ENCODE measurements at places on chromosomes 6 and 20.

DNA sequence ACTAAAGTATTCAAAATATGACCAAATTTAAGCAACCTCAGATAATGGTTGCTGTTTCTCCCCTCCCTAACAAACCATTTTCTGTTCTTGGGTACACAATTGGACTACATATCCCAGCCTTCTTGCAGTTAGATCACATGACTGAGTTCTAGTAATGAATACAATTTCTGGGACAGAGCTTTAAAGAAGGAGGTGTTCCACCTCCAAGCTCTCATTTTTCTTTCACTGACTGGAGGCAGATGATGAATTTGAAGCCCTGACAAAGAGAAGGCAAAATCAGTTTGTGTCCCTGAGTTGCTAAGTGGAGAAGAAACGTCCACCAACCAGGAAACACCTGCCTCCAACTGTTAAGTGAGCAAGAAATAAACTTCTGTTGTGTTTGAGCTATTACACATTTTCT is 117.2 kb downstream of the LCA5 start:
- no peak for DNase-seq

- no peak for DNase-seq
Measured at GRCh38 chr6:113149511-113149910, 707.6 kb upstream of the MARCKS start.

DNA sequence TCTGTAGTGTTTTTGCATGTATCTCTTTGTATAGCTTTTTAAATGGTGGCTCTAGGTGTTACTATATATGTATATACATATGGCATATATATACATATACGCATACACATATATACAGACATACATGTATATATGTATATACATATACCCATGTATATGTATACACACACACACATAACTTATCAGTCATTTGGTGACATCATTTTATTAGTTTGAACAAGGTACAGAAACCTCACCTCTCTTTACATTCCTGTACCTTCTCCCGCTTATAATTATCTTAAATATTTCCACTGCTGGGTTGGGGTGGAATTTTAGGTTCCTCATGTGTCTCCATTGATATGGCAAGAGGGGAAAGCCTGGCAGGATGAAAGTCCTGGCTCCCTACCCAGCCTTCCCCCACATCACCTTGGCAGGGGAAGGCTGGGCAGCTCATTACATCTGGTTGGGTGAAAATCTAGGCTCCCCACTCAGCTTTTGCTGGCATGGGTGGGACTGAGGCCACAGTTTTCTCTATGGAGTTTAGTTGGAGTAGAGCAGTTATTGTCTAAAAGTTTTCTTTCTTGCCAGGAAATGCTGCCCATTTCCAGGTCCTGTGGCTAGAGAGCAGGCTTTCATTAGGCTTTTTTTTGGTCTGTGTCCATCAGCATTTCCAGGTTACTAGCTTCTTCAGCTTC is 7.6 kb downstream of the GLO1 start:
- no peak for DNase-seq

- DNase-seq: no peak
Measured at GRCh38 chr20:24277196-24277595, 192.2 kb upstream of the SYNDIG1 start.

DNA sequence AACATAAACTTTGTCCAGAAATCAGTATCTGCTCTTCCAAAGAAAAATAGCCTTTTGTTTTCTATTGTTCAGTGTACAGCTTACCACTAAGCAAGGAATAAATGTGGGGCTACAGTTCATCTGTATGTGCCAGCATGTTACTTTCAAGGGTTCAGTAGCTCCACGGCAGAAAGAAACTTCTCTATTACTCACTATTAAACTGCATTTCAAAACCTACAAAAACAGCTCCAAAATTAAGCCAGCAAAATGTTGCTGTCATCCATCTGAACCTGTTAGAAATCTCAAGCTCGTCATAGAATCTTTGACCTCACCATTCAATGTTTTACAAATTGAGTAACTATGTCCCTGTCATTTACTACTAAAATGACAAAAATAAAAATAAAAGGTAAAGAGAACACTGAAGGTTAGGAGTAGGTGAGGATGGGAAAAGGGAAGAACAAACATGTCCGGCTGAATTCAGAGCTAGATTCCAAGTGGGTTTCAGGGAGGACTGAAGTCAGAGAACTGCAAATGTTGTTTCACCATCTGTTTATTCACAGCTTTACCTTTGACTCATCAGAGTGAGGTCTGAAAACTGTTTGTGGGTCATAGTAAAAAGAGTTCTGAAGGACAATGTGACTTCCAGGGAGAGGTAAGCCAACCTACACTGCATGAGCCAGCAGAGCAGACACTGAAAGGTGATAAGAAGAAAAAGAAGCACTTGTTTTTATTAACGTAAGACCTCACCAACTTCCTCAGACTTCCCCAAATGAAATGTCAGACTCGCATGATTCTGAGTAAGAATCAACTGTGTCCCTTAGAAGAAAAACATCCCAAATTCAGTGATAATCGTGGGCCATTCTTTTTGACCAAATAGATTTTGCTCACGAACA is 62.0 kb downstream of the ATXN1 start:
- no peak for DNase-seq

DNA sequence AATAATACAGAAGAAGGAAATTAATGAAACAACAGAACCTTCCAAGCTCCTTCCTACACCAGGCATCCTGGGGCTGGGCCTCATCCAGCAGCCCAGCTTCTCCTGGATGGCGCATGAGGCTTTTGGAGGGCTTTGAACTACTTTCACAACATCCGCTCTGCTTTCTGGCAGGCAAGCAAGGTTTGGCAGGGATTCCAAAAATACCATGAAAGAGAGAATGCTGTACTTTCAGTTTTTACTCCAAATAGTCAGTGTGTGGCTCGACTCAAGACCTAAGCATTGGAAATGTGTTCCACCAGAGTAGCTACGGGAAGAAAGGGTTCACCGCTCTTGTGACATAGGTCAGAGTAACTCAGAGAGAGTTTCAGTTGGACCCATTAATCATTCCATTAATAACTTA is 125.4 kb downstream of the OPRM1 start:
- no peak for DNase-seq

DNA sequence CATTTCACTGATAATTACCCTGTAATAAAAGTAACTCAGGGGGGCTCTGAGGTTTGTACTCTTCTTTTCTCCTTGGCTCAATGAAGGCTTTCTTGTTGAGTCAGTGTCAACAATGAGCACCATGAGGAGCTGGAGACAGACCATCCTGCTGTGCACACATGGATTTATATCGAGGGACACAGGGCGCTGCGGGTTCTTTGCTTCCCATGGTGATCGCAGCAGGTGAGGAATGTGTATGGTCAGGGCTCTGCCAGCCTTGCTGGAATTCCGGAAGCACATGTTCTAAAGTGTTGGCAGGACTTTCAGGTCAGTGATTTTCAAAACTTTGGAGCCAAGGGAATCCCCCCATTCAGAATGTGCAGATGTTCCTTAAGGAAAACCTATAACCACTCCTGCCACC is 27.1 kb downstream of the SMOC2 start:
- no peak for DNase-seq

DNA sequence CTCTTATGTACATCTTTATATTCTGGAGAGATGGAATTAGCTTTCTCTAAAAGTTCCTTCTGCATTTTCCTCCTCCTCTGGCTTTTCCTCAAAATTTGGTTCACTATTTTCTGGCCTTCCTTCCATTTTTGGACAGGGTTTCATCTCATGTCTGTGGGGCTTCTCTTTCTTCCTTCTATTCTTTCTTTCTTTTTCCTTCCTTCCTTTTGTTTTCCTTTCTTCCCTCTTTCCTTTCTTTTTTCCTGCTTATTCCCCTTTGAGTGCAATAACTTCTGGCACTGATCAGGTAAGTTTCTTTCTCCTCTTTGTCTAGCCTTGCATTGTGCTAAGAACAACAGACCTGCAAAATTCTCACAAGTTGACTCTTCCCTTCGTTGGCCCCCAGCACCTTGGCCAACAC is 5.5 kb upstream of the ATRN start:
- no peak for DNase-seq

GRCh38 chr6:156068881-156069280 is 613.2 kb upstream of the NOX3 start:
- DNase-seq: no peak

DNA sequence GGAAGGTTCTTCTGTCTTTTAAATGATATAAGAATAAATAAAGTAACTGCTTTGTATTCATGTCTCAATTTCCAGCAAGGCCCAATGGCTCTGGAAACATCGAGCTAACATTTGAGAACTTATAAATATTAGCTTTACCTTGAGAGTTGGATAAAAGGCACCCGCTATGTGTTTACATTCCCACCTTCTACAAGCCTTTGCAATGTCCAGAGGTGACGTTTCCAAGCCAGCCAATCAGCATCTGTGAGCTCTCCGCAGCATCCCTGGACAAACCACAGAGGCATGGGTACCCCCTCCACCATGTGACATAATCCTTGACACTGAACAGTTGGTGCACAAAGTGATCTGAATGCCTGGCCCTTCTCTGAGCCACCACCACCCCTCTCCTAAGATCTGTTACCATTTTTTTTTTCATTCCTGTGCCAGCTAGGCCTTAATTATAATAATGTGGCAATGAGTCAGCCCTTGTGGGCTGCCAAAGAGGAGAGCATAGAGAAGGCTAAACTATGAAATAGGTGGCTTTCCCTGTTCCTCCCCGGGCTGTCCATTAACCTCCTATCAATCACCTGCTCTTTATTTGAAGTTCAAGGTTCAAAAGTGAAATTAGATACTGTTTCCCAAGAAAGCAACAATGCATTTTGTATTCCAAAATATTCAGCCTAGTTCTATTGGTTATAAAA is 4.1 kb downstream of the CBLN4 start:
- DNase-seq: no peak

DNA sequence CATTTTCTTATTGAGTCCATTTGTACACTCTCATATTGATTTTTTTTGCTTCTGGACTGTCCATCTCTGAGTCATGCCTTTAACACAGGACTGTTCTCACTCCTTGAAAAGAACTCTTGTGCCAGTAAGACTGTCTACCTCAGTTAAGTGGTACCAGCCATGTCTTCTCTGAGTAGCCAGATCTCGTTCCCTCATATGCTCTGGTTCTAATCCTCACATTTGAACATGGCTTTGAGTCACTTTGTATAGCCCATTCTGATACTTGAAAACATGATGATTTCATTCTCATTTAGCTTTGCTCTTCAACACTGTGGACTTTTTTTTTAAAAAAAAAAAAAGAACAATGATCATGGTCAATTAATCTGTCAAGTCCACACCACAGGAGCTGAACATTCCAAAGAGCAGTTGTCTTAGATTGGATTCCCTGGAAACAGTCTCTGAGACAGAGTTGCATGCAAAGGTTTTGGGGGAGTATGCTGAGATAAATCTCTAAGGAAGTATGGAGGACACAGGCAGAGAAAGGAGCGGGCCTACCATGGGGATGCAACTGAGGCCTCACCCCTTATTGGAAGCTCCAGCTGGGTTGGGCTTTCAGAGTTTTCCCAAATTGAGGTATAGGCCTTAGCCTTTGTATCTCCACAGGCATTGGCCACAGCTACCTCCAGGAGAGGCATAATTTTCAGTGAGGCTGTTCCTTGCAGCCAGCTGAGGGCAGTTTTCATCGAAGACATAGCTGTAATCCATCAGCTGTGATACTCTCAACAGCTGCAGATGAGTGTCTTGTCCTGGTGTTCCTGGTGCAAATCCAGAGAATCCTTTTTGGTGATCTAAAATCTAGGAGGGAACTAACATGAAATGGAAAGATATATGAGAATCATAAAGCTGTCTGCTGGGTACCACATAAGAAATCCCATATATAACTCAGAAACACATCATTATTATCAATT is 6.0 kb upstream of the PTCHD4 start:
- no peak for DNase-seq

DNA sequence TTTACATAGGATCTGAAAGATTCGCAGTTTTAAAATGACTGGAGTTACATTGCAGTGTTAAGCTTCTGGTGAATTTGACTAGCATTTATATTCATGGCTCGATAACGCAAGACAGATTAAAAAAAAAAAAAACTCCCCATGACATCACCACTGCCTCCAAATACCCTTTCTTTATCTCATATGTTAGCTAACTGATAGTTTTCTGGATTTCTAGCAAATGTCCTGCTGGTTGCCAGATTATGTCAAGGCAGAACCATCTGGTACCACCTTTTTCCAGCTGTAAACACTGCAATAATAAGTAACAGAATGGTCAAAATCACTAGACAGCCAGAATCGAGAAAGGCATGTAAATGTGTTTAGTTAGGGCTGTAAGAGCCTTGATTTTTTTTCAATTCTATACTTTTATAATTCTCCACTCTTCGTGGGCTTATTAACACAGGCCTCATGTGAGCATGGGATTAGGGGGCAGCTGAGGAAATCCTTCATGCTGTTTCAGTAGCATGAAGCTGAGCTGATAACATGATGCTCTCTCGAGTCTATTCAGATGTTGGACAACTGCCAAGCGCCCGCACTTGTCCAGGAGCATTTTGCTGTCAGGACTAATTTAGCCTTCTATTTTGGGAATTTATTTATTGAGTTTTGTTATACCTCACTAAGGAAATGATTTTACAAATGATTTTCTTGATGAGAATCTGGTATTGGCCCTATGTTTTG is 166.0 kb upstream of the SCGN start:
- no peak for DNase-seq

GRCh38 chr6:133837801-133838349 is 51.0 kb upstream of the TCF21 start:
- peak; percentile 67 for DNase-seq

GRCh38 chr6:37170273-37171200 is 585 bp downstream of the PIM1 start:
- peak; percentile 46 for DNase-seq

GRCh38 chr6:109498936-109499335 is 15.9 kb upstream of the ZBTB24 start:
- no peak for DNase-seq

GRCh38 chr6:28334286-28335039 is 1.5 kb downstream of the ZSCAN31 start:
- DNase-seq: no peak

GRCh38 chr6:167350275-167350696 is 25.4 kb downstream of the TTLL2 start:
- no peak for DNase-seq

DNA sequence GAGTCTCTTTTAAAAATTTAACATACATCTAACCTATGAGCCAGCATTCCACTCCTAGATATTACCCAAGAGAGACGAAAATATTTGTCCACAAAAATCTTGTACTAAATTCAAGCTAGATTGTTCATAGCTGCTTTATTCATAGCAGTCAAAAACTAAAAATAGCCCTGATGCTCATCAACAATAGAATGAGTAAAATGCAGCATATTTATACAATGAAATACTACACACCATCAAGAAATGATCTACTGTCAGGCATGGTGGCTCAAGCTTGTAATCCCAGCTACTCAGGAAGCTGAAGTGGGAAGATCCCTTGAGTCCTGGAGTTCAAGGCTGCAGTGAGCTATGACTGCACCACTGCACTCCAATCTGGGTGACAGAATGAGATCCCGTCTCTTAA is 22.0 kb upstream of the SRC start:
- no peak for DNase-seq

GRCh38 chr6:168542301-168542700 is 101.3 kb downstream of the SMOC2 start:
- no peak for DNase-seq

DNA sequence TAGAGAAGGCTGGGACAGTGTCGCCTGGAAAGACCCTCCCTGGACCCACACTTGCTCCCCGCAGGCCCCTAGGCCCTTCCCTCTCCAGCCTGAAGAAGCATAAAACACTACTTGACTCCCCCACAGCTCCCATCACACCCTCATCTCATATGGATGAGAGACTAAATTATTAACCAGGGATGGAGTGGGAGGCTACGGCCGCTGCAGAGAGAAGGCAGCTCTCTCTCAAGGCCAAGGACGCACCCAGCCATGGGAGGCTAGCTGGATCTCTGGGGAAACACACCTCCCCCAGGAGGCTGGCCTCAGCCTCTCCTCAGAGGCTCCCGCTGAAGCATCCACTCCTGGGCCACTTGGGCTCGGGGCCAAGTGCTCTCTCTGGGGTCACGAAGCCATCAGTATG is 102.5 kb downstream of the GRM4 start:
- DNase-seq: no peak

GRCh38 chr20:30815577-30816181 is 441.8 kb upstream of the DEFB115 start:
- no peak for DNase-seq

All from activated CD4-positive, alpha-beta T cell treated with anti-CD3 and anti-CD28 coated beads, Interleukin-2, amount 10 ng/mL, durations not matched to agents 7 days and 5 days (primary cell).